ENCODE measurements at places on chromosomes 1 and 21. TPM values are rescaled to one million over a fixed set of nuclear protein-coding genes. Genes with fewer than 3 reads are reported as not detected.

DNA sequence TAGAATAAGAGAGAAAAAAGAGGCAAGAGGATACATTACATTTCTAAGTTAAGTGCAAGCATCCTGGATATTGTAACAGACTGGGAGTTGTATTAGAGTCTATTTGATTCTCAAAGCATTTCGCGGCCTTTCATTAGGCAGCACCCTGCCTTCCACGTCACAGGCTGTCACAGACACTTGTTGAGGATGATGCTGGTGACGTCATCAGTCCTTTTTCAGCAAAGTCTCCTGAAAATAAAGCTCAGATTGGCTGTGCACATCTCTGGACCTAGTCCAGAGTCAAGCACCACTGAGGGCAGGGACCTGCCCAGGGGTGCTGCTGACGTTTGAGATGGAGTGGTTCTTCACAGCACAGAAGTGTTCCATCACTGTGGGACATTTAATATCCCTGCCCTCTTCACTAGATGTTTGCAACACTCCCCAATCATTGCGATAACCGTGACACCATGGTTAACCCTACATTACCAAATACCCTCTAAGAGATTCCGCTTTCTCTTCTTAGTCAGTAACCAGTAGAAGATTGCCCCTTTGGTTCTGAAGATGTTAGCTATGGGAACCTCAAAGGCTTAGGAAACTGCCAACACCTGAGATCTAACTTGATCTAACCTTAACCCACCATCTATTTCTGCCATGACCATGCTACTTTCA is 72.7 kb upstream of the F3 start:
- DNase-seq, result no peak

DNA sequence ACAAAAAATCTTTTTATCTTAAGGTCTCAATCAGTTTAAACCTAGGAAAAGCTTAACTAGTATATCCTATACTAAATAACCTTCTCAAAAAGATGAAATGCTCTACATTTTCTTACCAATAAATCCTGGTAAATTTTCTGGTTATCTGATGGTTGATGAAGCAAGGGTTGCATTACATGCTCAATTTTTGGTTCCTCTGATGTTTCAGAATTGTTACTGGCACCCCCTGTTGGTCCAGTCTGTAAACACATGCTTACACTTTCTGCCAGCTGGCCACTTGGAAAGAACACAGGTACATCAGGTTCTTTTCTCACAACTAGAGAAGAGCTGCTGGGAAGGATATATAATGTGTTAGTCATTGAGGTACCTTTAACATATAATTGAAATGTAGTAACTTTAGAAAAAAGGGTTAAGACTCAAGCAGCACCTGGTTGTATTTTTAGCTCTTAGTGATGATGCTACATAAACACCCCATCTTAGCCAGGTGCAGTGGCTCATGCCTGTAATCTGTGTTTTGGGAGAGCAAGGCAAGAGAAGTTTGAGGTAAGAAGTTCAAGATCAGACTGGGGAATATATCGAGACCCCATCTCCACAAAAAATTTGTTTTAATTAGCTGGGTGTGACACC is 30.9 kb upstream of the TAL1 start:
- DNase-seq, result no peak

GRCh38 chr1:94723894-94724293 is 96.3 kb upstream of the SLC44A3 start:
- DNase-seq, result no peak

DNA sequence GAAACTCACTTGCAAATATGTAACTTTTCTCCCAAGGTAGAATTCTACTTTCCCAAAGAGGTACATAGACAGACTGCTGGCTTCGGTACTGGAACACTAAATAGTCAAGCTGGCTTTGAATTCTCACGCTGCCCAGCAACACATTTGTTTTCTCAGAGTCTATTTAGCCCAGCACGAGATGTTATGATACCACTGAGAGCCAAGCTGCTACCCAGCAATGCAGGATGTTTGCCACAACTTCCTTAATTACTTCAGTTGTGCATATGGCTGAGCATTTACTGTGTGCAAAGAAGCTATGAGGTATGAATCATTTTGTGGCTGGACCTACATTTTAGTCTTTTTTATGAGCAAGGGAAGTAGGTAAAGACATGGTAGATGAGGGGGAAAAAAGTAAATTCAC is 793.2 kb downstream of the PLA2G4A start:
- no peak for DNase-seq

DNA sequence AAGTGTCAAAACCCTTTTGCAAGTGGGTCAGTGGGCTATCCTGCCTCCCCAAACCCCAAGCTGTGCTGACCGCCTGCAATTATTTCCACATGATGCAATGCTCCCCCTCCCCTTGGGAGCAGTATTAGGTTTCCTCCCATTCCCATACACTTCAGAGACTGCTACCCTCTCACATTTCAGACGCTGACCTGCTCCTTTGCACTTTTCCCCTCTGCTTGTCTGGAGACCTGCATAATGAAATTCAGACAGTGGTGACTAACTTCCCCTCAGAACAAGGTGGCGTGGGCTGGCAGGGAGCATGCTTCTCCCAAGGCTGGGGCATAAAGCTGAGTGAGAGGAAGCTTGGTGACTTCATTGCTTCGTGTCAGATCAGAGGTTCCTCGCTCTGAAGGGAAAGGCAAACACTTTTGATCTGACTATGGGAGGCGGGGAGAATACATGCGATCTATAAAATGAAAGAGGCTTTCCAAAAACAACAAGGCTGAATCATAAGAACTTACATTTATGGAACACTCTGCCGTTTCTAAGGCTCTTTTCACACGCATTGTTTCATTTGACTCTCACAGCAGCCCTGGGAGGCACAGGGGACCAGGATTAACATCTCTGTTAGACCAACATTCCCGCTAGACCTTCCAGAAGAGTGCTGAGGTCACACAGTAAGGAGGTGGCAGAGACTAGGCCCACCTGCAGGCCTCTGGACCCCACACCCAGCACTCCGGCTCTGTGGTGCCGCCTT is 27.5 kb upstream of the ROR1 start:
- DNase-seq, result no peak

The KCNN3 gene
- total RNA-seq, result 3.4 TPM

Data from Right ventricle myocardium inferior (tissue), 1 donor.